Spleen (tissue), 13 donors: ENCODE measurements at places on chromosomes 1 and 21. TPM values are rescaled to one million over a fixed set of nuclear protein-coding genes. Genes with fewer than 3 reads are reported as not detected.

ANGPTL3 gene
- not detected for polyA plus RNA-seq

CHRNB2 gene
- polyA plus RNA-seq, result 0.03 TPM

CTH gene
- 0.80 TPM for polyA plus RNA-seq

GJB3 gene
- 0.13 TPM for polyA plus RNA-seq

MLLT11 gene
- 0.61 TPM for polyA plus RNA-seq

SMYD3 gene
- polyA plus RNA-seq, result 15.0 TPM

CFAP57 gene
- 0.03 TPM for polyA plus RNA-seq

GNG5 gene
- 146 TPM for polyA plus RNA-seq

TMED5 gene
- 14.4 TPM for polyA plus RNA-seq

IL20 gene
- polyA plus RNA-seq, result not detected

C1orf174 gene
- 14.9 TPM for polyA plus RNA-seq

LCA5L gene
- 0.38 TPM for polyA plus RNA-seq

PPM1J gene
- polyA plus RNA-seq, result 1.3 TPM

KRTAP26-1 gene
- polyA plus RNA-seq, result not detected

PLA2G2F gene
- not detected for polyA plus RNA-seq

SLC6A17 gene
- polyA plus RNA-seq, result 0.02 TPM

SPRR5 gene
- polyA plus RNA-seq, result not detected

ALX3 gene
- not detected for polyA plus RNA-seq

PBX1 gene
- polyA plus RNA-seq, result 4.5 TPM

CASQ2 gene
- 0.67 TPM for polyA plus RNA-seq

CD101 gene
- 1.9 TPM for polyA plus RNA-seq

CSF3R gene
- polyA plus RNA-seq, result 52.7 TPM

SFN gene
- polyA plus RNA-seq, result 0.80 TPM

OR2G2 gene
- not detected for polyA plus RNA-seq

MPL gene
- polyA plus RNA-seq, result not detected
